ENCODE measurements at places on chromosomes 1 and 21.

- no peak for ATAC-seq
These were observed 689 bp upstream of the ZNF644 start for GRCh38 chr1:91022518-91022929.

DNA sequence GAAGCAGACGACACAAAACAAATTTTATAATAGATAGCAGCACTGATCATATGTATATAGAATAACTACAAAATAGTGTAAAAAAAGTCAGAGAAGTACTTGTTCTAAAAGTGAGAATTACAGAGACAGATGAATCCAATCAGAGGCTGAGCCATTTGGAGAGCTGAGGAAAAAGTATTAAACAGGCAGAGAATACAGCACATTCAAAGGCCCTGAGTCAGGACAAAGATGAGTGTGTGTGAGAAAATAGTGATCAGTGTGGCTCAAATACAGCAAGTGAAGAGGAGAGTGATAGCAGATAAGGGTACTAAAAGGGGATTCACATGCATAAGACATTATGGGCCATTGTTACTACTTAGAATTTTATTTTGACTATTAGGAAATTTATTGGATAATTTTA, 430.6 kb upstream of the BRINP3 start:
- no peak for ATAC-seq

DNA sequence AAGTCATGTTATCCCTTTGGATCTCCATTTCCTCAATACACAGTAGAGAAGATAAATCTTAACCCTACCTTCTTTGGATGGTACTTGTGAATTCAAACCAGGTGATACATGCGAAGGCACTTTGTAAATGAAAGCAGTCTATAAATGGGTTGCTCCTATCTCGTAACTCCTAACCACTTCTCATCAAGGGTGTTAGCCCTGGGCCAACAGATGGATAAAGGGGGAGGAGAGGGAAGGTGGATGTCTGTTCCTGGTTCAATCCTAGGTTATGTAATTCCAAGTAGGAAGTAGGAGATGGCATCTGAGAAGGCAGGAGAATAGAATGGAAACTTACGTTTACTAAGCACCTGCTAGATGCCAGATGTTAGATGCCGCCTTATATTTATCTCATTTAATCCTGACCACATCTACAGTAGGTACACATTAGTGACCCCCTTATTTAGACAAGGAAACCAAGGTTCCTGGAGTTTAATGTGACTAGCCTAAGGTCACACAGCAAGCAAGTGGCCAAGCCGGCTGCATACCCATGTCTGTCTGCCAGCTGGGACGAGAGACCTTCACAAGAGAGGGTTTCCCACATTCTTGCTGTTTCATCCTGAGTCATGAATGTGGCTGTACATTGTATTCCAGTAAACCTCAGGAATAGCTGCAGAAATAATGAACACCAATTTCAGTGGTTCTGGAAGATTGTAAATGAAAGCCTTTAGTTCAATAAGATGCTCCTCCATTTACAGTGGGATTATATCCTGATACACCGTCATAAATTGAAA, 47.7 kb downstream of the ELAVL4 start:
- no peak for ATAC-seq

GRCh38 chr1:183898001-183898396, 93.1 kb downstream of the RGL1 start:
- no peak for ATAC-seq

- ATAC-seq = no peak
These were observed 31.3 kb upstream of the ROR1 start for GRCh38 chr1:63742526-63742925.

DNA sequence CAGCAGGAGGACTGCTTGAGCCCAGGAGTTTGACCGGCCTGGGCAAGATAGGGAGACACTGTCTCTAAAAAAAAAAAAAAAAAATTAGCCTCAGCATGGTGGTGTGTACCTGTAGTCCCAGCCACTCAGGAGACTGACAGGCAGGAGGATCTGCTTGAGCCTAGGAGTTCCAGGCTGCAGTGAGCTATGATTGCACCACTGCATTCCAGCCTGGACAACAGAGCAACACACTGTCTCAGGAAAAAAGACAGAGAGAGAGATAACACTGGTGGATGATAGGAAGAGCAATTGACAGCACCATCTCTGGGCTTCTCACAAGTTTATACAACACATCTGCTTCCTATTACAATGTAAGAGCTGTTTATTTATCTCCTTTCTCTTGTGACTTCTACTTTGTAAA, 2.4 kb upstream of the RNU11 start:
- no peak for ATAC-seq

DNA sequence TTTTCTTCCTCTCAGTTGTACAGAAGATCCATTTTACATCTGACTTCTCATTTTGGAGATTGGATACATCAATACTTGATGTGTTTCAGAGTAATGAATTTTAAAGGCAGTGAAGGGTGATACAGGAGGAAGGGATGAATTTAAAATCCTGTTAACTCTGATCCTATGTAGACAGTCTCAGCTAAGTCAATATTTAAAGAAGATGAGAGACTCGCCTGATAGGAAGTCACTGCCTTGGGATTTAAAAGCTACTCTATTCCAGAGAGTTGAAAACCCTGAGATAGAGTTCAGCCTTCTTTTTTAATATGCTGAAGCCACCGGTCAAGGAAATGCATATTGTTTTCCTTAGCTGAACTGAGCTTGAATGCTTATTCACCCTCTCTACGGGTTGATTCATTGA, 42.7 kb downstream of the HUNK start:
- no peak for ATAC-seq

- no peak for ATAC-seq
These were observed 252.5 kb upstream of the C1orf105 start for GRCh38 chr1:172167796-172168596.

DNA sequence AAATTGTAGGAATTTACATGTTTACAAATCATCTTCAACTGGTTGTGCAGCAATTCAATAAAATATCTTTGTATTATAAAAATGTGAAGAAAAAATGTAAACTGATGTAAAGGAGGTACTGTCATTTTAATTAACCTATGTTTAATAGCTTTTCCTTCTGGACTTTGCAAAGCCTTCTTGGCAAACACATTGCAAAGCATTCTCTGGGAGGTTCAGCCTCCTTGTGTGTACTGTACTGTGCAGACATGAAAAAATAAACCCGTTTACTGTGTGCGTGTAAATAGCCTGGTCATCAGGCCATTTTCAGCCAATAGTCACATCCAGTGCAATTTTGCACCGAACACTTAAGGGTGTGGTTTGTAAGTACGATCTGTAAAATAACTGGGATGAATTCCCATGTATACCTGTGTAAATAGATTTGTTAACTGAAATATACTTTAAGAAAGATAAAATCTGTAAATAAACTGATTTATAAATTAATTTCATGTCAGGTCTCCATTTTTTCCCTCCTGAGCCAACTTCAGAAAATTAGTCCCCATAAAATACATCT, 40.2 kb upstream of the QSOX1 start:
- ATAC-seq = no peak

- no peak for ATAC-seq
These were observed 61.6 kb downstream of the MAP3K21 start for GRCh38 chr1:233389169-233389568.

- no peak for ATAC-seq
These were observed 36.0 kb upstream of the DHCR24 start for GRCh38 chr1:54922921-54923421.

- ATAC-seq = no peak
These were observed 83.4 kb downstream of the DAB1 start for GRCh38 chr1:57340334-57341070.

- no peak for ATAC-seq
These were observed 176.5 kb downstream of the EIF4G3 start for GRCh38 chr1:21000245-21000594.

DNA sequence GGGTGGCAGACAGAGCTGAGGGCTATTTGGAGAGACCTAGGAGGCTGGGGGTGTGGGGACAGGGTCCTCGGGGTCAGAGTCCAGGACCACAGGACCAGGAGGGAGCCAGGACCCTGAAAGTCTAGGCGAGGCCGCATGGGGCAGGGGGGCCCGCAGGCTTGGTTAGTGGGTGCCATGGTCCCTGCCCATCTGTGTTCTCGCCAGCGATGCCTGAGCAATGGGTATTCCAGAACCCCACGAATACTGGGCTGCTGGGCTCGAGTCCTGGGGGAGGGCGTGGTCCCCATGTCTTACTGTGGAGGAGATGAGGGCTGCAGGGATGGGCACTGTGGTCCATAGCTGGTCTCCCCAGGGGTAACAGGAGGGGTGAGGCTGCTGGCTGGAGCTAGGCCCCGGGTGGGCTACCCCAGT, 2.0 kb downstream of the KRTAP10-6 start:
- no peak for ATAC-seq

GRCh38 chr21:44466351-44466954, 11.1 kb downstream of the LRRC3 start:
- no peak for ATAC-seq

DNA sequence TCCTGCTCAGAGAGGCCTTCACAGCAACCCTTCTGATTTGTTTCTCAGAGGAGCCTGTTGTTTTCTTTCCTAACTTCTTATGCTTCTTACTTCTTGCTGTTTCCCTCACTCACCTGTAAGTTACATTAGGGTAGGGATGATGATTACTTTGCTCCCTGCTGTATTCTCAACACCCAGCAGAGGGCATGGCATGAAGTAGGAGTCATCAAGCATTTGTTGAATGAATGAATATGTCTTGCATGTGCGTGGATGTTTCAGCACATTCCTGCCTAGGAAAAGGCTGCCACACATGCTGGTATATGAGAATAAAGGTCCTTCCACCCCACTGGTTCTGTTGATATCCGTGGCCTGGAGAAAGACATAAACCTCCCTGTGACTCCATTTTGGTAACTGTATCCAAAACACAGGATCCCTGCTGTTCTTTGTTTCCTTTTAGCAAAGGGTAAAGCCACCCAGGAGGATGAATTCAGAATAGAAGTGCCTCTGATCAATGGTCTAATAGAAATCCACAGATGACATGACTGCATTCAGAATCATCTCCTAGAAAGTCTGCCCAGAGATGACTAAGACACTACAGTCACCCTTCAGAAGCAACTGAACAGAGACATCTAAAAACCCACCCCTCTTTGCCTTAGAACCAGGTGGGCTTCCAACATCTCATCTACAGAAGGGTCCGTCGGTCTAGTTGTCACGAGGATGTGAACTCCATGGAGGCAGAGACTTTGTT, 168.8 kb downstream of the ZSCAN20 start:
- ATAC-seq = no peak

DNA sequence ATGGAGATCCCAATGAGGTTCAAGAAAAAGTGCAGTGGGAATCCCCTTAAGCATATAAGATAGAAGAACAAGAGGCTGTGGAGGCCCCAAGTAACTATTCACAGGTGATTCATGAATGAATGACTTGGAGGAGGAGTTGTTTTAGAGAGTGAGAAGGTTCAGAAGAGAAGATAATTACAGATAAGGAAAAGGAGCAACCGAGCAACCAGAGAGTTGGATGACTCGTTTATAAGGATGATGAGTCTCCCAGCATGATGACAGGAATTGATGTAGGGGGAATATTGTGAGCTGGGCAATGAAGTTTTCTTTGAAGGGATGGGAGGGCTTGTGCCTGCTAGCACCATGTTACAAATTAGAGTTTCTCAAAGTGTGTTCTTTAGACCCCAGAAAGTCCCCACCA, 9.8 kb downstream of the C8A start:
- no peak for ATAC-seq
